Naive thymus-derived CD4-positive, alpha-beta T cell (primary cell): ENCODE measurements at places on chromosomes 5 and 9.

DNA sequence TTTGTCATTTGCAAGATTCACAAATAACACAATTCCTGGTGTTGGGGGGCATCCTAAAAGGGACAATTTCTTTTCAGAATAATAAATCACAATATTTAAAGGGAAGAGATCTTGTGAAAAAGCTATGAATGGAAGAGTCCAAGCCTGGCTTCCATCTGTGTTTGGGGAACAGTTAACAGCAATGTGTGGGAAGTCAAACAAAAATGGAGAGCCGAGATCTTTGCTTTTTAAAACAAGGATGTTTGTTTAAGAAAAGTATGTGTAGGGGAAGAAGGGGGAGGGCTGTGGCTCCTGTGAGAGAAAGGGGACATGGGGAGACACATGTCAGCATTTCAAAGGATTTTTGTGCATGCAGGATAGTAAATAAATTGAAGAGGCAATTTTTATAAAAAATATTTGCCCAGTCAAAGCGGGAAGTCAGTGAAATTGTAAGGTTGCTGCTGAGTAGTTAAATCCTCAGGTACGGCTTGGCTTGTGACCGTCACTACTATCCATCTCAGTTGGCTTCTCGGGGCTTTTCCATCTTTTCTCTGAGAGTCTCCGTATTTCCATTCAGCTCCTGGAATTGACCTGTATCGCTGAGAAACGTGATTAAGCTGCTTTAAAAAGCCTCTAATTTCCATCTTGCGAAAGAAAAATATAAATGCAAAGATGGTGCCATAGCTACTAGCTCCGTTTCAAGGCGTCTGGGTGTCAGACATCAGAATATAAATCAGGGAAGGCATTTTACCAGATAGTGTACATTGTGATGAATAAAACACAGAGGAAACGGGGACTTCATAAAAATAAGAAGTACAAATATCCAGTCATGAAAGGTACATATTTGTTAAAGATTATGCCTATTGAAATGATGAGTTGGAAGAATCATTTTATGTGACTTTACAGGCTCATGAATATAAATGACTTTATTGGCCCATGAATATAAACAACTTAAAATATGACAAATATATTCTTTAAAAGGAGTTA is 52.9 kb upstream of the VCAN start:
- no peaks in the 10 kb centered on the region for H3K27me3 ChIP-seq
- no peaks in the 10 kb centered on the region for H3K4me1 ChIP-seq
- H3K27ac ChIP-seq = no peak overlapping the region
- H3K4me3 ChIP-seq = no peak overlapping the region
- no peaks in the 10 kb centered on the region for H3K36me3 ChIP-seq
- DNase-seq = no peak

DNA sequence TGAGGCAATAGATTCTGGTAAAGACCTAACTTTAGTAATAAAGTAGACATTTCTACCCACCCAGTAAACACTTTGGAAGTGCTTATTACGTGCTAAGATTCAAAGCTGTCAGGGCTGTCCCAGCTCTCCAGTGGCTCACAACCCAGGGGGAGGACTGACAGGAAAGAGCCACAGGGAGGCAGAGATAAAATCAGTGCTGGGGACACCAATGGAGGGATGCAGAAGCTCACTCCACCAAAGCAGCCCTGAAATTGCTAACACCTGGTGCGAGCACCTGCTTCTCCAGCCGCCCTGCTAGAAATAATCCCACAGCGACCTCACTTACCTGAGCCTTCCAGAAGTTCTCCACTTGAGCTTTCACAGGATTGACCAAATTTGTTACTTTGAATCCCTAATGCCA is 501.0 kb downstream of the BNC2 start:
- no peaks in the 10 kb centered on the region for H3K27me3 ChIP-seq
- DNase-seq = no peak
- H3K27ac ChIP-seq = no peak overlapping the region
- no peaks in the 10 kb centered on the region for H3K4me1 ChIP-seq
- H3K36me3 ChIP-seq = no peaks in the 10 kb centered on the region

- H3K27ac ChIP-seq = no peak overlapping the region
- no peak for DNase-seq
- H3K27me3 ChIP-seq = no peaks in the 10 kb centered on the region
Measured at GRCh38 chr5:2186472-2187015, 303.8 kb upstream of the IRX4 start.

GRCh38 chr9:19269582-19269981 is 39.1 kb downstream of the DENND4C start:
- H3K4me3 ChIP-seq = no peak overlapping the region
- no peaks in the 10 kb centered on the region for H3K27me3 ChIP-seq
- H3K36me3 ChIP-seq = no peaks in the 10 kb centered on the region

- peak overlapping the region; percentile 66 for H3K4me3 ChIP-seq
- H3K4me1 ChIP-seq = no peaks in the 10 kb centered on the region
- peak overlapping the region; percentile 84 for H3K27ac ChIP-seq
Measured at GRCh38 chr5:58459146-58460001, 512 bp downstream of the PLK2 start.

- no peak overlapping the region for H3K27ac ChIP-seq
- no peak for DNase-seq
- H3K36me3 ChIP-seq = no peaks in the 10 kb centered on the region
- no peaks in the 10 kb centered on the region for H3K27me3 ChIP-seq
Measured at GRCh38 chr9:10366171-10366779, 246.5 kb downstream of the PTPRD start.

DNA sequence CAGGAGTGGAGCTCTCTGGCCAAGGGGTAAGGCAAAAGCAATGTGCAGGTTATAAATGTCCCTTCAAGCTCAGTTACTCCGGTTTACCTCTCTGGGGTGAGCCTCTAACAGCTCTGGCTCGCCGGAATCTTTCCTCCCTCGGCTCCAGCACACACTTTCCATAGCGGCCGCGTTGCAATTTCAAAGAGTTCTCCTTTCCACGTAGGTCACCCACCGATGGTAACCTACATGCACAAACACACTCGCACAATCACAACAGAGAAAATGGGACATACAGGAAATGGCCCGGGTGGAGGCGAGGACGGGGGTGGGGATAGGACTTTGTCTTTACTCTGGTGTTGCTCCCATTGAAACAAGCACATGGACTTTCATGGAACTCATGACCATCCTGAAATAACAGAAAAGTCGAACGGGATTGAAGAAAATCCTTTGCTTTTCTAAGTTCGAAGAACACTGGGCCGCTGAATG is 1.2 kb downstream of the LHFPL2 start:
- H3K27me3 ChIP-seq = peaks cover 7% of the 10 kb centered on the region
- H3K27ac ChIP-seq = no peak overlapping the region
- peak overlapping the region; percentile 29 for H3K4me3 ChIP-seq
- DNase-seq = no peak
- H3K4me1 ChIP-seq = no peaks in the 10 kb centered on the region

DNA sequence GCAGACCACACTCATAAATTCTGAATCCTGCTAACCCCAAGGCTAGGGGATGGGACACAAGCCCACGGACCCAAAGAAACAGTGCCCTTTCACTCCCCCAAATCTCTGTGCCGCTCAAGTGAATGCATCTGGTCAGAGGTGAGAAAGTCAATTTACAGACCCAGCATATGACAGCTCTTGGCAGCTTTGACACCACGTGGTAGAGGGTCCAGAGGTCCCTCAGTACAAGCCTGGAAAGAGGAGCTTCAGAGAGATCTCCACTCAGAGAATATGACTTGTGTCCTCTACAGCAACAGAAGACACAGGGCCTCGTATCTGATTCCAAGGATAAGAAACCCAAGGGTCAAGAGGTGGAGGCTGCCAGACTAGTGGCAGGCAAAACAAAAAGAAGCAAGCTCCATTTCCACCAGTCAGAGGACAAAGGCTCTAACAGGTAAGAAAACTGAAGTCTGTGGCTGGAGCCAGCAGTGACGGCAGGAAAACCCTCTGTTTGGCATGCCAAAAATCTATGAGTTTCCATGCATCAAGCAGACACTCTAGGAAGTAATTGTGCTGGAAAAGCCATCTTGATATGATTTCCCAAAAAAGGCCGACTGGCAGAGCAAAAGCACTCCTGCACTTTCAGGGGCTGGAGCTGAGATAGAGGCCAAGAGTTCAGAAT is 138.7 kb downstream of the UGCG start:
- DNase-seq = no peak
- H3K27me3 ChIP-seq = no peaks in the 10 kb centered on the region
- H3K27ac ChIP-seq = no peak overlapping the region
- H3K4me3 ChIP-seq = no peak overlapping the region
- H3K36me3 ChIP-seq = no peaks in the 10 kb centered on the region
